Vagina (tissue), 2 donors: ENCODE measurements at places on chromosomes 5 and 9. TPM values are rescaled to one million over a fixed set of nuclear protein-coding genes. Genes with fewer than 3 reads are reported as not detected.

The APBA1 gene
- 13.3 TPM for total RNA-seq

The RAB24 gene
- 48.6 TPM for total RNA-seq

GRCh38 chr9:93952784-93953495 lies 2.2 kb downstream of the BARX1 start:
- DNase-seq = no peak

DNA sequence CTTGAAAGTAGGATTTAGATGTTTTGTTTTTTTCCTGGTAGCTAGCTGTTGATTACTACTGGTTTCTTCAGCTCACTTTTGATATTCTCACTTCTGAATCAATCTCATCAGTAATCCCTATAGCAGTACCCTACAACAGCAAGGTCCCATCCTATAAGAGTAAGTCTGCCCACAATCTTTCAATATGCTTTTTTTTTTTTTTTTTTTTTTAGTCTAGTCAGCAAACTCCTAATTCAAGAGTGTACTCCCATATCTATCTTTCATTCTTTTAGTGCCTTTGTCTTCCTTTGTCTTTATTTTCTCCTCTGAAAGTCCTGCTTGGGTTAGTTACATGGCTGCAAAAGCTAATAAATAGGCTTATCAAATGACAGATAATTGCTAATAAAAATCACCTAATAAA lies 362.4 kb upstream of the RIOK2 start:
- no peak for DNase-seq

The DMXL1 gene
- total RNA-seq = 56.5 TPM
